Posterior cingulate gyrus (tissue), 11 donors: ENCODE measurements at places on chromosomes 1 and 21.

GRCh38 chr21:29376556-29376955, 77.8 kb downstream of the BACH1 start:
- DNase-seq, result peak; percentile 12

DNA sequence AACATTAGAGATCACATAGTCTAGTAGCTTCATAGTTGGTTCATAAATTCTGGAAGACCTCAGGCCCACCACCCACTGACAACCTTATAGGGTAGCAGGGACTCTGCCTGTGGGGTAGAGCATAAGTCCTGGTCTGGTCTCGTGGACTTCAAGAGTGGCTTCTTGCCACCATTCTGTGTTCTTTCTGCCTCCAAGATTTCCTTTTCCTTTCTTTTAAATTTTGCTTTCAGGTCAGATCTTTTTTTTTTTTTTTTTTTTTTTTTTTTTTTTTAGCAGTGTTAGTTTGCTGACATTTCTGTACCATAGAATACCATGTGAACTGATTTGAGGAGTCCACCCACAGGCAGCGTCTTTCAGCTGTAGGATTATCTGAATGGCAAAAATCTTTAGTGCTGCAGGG, 28.5 kb downstream of the MTR start:
- no peak for DNase-seq

DNA sequence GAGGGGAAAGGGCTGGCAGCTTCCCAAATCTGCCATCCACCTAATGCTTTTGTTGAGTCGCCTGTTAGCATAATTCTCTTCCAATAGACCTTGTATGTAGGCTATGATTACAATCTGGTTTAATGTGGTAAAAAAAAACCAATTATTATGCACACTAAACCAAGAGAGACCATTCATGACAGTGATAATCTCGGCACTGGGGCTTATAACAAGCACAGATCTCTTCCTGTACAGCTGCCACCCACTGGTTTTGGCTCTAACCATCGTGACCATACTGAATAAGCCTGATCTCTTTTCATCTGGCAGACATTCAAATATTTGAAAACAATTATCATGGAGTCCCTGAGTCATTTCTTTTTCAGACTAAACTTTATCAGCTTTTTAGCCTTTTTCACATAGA, 12.0 kb upstream of the SYT14 start:
- DNase-seq, result no peak

GRCh38 chr1:160437432-160438316, 37.3 kb downstream of the VANGL2 start:
- DNase-seq, result no peak

DNA sequence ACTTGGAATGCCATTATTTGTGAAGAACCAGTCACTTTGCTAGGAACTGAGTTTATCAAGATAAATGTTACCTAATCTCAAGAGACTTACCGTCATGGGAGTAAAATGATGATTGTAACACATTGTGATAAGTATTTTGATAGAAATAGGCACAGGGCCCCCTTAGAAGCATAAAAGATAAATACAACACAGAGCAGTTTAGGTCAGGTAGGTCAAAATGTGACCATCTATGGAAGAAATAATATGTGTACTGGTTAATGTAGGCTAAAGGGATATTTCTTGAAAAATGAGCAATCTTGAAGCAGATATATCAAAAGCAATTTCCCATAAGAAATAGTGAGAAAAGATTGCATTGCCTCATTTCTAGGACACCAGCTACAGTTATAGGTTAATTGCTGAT, 1386.8 kb upstream of the ADGRL2 start:
- no peak for DNase-seq

DNA sequence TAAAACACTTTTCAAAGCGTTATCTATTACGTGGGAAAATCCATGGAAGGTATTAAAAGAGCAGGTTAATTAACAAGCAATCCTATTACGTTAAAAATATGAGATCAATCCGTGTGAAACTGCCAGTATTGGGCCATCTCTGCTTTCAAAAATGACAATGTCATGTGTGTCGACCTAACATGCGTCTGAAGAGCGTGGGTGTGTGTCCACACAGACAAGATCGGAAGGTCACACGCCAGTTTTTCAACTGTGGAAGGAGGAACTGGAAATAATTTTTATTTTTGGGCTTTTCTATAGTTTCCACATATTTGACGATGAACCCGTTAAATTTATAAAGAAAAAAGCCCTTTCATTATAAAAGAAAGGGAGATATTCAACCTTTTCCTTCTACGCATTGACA, 17.6 kb upstream of the ALDH4A1 start:
- no peak for DNase-seq

- DNase-seq, result no peak
These were observed 123.7 kb downstream of the FOXD2 start for GRCh38 chr1:47561523-47562007.

- no peak for DNase-seq
These were observed 21.1 kb downstream of the COL11A1 start for GRCh38 chr1:103087256-103087655.

DNA sequence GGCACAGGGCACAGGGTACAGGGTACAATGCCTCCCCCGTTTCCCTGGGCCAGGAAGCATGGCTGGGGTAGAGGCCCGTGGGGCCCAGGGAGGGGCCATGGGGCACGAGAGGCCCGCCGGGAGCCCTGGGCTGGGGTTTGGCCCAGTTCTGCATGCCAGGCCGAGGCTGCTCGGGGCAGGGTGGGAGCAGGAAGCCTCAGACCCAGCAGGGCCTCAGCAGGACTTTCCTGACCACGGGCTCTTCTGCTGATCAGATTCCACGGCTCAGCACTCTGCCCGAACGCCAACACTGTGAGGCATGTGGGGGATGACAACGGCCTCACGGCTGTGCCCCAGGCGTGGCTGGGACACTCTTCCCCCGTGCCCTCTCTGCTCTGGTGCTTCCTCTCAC, 104.3 kb downstream of the NPHP4 start:
- DNase-seq, result peak; percentile 15

GRCh38 chr1:152457561-152457960, 43.5 kb upstream of the CRNN start:
- no peak for DNase-seq

DNA sequence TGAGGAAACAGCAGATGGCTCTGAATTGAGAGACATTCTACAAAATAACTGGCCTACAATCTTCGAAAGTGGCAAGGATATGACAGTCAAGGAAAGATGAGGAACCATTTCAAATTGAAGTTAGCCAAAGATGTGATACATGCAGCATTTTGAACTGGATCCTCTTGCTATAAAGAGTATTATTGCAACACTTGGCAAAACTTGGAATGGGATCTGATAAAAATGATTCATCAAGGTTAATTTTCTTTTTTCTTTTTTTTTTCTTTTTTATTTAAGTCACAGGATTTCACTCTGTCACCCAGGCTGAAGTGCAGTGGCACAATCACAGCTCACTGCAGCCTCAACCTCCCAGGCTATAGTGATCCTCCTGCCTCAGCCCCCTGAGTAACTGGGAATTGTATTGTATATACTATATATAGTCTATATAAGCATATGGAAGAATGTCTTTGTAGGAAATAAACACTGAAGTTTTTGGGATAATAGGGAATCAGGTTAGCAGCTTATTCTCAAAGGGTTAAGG, 49.8 kb upstream of the GJA8 start:
- DNase-seq, result no peak

GRCh38 chr1:28139025-28139712, 37.3 kb downstream of the PTAFR start:
- no peak for DNase-seq

GRCh38 chr21:28338701-28339305, 653.9 kb downstream of the LTN1 start:
- DNase-seq, result no peak

DNA sequence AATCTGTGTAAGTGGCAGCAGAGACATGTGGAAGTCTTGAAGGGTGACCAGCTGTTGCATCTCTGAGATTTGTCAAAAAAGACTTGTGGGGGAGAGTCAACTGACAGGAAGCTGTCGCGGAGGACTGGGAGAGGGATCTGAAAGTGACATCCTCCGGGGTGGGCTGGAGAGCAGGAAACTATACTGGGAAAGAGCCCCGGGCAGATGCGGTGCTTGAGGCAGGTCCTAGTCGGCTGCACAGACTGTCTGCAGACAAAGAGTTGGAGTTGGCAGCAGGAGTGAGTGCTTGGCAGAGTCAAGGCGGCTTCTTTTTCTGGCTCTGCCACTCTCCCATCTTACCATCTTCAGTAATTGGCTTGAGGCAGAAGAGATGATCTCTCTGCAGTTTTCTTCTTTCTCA, 294.0 kb upstream of the C1orf87 start:
- peak; percentile 8 for DNase-seq

- DNase-seq, result no peak
These were observed 261.4 kb upstream of the C1orf174 start for GRCh38 chr1:4161366-4162006.

DNA sequence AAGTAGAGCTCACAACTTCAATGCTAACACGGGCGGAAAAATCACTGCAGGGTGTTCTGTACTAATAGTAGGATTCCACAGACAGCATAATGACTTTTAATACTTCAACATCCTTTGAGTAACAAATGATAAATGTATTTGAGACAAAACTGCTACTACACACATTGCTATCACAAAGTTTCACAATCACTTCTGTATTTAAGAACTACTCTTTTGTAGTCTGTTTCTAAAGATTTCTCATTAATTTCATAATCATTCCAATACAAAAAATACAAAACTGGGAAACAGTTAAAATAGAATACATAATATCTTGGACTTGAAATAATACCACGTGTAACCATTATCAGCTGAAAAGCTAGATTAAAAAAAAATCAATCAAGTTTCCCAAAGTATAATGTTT, 2.7 kb downstream of the HMGN1 start:
- no peak for DNase-seq

DNA sequence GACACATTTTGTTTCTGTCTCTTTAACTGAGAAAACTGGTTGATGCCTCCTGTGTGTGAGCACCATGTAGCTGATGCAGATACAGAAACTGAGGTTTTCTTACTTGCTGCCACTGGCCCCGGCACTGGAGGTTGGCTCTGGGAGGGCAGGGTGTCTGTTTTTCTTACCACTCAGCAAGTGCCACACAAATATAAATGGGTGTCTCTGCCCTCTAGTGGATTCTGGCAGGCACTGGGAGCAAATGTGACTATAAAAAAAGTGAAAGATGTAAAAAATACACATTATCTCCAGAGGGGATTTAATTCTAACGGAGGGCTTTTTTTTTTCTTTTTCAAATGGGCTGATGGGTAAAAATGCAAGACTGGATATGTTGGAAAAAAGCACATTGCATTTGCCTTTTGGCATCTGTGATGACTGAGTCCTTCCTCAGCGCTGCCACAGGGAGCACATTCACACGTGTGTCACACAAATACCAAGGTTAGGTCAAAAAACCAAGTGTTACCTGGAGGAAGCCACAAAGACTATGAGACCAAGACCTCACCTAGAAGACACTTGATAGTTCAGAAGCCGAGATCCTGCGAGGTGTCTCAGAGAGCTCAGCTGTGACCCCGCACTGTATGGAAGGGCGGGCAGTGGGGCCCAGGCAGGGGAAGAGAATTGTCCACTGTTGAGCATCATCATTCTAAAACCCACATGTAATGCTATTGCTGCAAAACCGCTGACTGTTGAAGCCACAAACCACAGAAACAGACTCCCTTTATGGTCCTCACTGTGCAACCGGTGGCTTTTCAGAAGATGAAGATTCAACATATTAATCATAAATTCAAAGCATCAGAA, 18.9 kb downstream of the PGBD2 start:
- no peak for DNase-seq
